Ovary (tissue), 10 donors: ENCODE measurements at places on chromosomes 3 and 15. TPM values are rescaled to one million over a fixed set of nuclear protein-coding genes. Genes with fewer than 3 reads are reported as not detected.

GRCh38 chr3:52218454-52218853 lies 7.0 kb downstream of the TLR9 start:
- H3K36me3 ChIP-seq = no peaks in the 10 kb centered on the region
- H3K27ac ChIP-seq = no peak overlapping the region
- H3K27me3 ChIP-seq = no peaks in the 10 kb centered on the region
- no peak overlapping the region for H3K4me3 ChIP-seq

DNA sequence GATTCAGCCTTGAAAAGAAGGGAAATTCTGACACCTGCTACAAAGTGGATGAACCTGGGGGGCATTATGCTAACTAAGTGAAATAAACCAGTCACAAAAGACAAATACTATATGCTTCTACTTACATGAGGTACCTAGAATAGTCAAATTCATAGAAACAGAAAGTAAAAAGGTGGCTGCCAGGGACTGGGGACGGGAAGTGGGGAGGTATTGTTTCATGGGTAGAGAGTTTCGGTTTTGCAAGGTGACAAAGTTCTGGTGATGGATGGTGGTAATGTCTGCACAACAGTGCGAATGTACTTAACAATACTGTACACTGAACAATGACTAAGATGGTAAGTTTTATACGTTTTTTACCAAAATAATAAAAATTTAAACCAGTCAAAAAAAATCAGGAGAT lies 4.8 kb downstream of the IDH2 start:
- H3K36me3 ChIP-seq = no peaks in the 10 kb centered on the region
- DNase-seq = no peak
- H3K4me1 ChIP-seq = peaks cover 11% of the 10 kb centered on the region

- H3K4me3 ChIP-seq = no peak overlapping the region
- H3K27me3 ChIP-seq = no peaks in the 10 kb centered on the region
- no peaks in the 10 kb centered on the region for H3K36me3 ChIP-seq
Measured at GRCh38 chr3:69292185-69292584, 93.7 kb downstream of the FRMD4B start.

Gene ITGA11
- total RNA-seq = 25.2 TPM

Gene SLC28A1
- not detected for total RNA-seq

GRCh38 chr3:187370051-187370450 lies 1.9 kb downstream of the RTP4 start:
- no peak for DNase-seq
- no peak overlapping the region for H3K27ac ChIP-seq

Gene OXTR
- 2.8 TPM for total RNA-seq

GRCh38 chr3:59992578-59992977 lies 942.8 kb upstream of the CFAP20DC start:
- no peaks in the 10 kb centered on the region for H3K4me1 ChIP-seq
- H3K4me3 ChIP-seq = no peak overlapping the region
- H3K36me3 ChIP-seq = no peaks in the 10 kb centered on the region
- no peaks in the 10 kb centered on the region for H3K27me3 ChIP-seq

DNA sequence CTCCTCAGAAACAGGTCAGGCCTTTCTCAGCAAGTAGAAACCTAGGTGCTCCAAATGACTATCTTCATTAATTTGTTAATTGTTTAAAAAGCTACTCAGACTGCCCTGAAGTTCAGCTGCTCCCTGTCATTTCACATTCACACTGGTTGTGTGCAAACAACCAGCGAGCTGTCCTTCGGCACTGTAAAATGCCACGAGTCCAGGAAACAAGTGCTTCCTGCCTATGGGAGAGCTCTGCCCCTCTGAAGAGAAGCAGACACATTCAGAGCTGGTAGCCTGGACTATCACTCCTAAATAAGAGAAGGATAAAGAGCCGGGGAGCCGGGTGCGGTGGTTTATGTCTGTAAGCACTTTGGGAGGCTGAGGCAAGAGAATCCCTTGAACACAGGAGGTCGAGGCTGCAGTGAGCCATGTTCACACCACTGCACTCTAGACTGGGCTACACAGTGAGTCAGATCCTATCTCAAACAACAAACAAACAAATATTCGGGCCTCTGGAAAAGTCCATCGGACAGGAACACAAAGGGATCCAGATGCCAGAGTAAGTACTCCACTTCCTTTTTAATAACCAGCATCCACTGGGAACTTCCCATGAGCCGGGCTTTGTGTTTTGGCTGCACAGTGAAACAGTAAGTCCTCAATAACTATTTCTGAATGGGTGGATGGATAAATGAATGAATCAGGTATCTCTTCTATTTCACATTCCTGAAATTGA lies 114.4 kb upstream of the WNT5A start:
- no peaks in the 10 kb centered on the region for H3K36me3 ChIP-seq
- H3K27me3 ChIP-seq = no peaks in the 10 kb centered on the region
- no peak for DNase-seq
- no peak overlapping the region for H3K4me3 ChIP-seq
- H3K4me1 ChIP-seq = peaks cover 2% of the 10 kb centered on the region
- H3K27ac ChIP-seq = no peak overlapping the region

DNA sequence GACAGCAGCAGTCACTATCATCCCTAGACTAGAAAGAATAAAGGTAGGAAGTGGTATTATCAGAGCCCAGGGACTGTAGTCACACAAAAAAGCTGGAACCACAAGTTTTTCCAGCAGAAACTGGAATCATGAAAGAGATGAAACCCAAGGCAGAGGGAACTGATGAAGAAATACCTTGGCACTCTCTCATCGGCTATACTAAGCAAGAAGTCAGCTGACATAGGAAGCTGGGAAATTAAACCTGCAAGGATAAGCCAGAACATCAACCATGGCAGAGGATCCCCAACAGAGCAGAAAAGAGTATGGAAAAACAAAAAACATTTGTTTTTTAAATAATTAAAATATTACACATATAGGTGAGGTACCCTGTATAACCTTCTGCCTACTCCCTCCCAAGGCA lies 86.5 kb downstream of the AQR start:
- H3K36me3 ChIP-seq = no peaks in the 10 kb centered on the region
- H3K4me1 ChIP-seq = peaks cover 2% of the 10 kb centered on the region
- DNase-seq = no peak
- no peaks in the 10 kb centered on the region for H3K27me3 ChIP-seq
- H3K27ac ChIP-seq = no peak overlapping the region
- H3K4me3 ChIP-seq = no peak overlapping the region

- DNase-seq = no peak
- H3K27ac ChIP-seq = no peak overlapping the region
- no peak overlapping the region for H3K4me3 ChIP-seq
- H3K36me3 ChIP-seq = no peaks in the 10 kb centered on the region
- H3K27me3 ChIP-seq = no peaks in the 10 kb centered on the region
Measured at GRCh38 chr3:4166540-4166939, 136.6 kb upstream of the SETMAR start.

Gene BTBD1
- 42.7 TPM for total RNA-seq

- H3K4me1 ChIP-seq = peaks cover 4% of the 10 kb centered on the region
- no peak overlapping the region for H3K27ac ChIP-seq
- no peaks in the 10 kb centered on the region for H3K36me3 ChIP-seq
- no peaks in the 10 kb centered on the region for H3K27me3 ChIP-seq
- H3K4me3 ChIP-seq = no peak overlapping the region
- no peak for DNase-seq
Measured at GRCh38 chr3:130663092-130663491, 83.5 kb downstream of the PIK3R4 start.
